ENCODE measurements at places on chromosomes 7 and 10. TPM values are rescaled to one million over a fixed set of nuclear protein-coding genes. Genes with fewer than 3 reads are reported as not detected.

The FAM200A gene
- total RNA-seq = 2.6 TPM

The PRKG1 gene
- 19.7 TPM for total RNA-seq

The ZWINT gene
- total RNA-seq = 5.0 TPM

The CYP3A5 gene
- 8.5 TPM for total RNA-seq

The RASA4 gene
- total RNA-seq = 17.0 TPM

The SLC18A2 gene
- total RNA-seq = not detected

The TMEM178B gene
- 0.33 TPM for total RNA-seq

The BICC1 gene
- 26.2 TPM for total RNA-seq

The HOXA10 gene
- 21.1 TPM for total RNA-seq

The ENTPD1 gene
- 18.4 TPM for total RNA-seq

The GNGT1 gene
- total RNA-seq = not detected

The SLC18A3 gene
- total RNA-seq = not detected

The SEC61A2 gene
- total RNA-seq = 15.7 TPM

The CACNA2D1 gene
- 16.0 TPM for total RNA-seq

The CRHR2 gene
- total RNA-seq = 0.15 TPM

The SH2B2 gene
- 6.6 TPM for total RNA-seq

The RNF32 gene
- 2.9 TPM for total RNA-seq

The PAX4 gene
- not detected for total RNA-seq

The HIF1AN gene
- 11.4 TPM for total RNA-seq

The PALD1 gene
- total RNA-seq = 5.9 TPM

The HHEX gene
- total RNA-seq = 10.6 TPM

The SORCS3 gene
- total RNA-seq = not detected

The ADAM12 gene
- total RNA-seq = 16.4 TPM

The UPK3B gene
- 77.9 TPM for total RNA-seq

The EN2 gene
- 0.32 TPM for total RNA-seq

The KIF11 gene
- 1.6 TPM for total RNA-seq

The STEAP1 gene
- total RNA-seq = 24.5 TPM

The TSPAN33 gene
- total RNA-seq = 3.9 TPM

The ZNF804B gene
- total RNA-seq = not detected

The GIMAP4 gene
- total RNA-seq = 29.2 TPM

The GPNMB gene
- 86.9 TPM for total RNA-seq

The SOSTDC1 gene
- 2.6 TPM for total RNA-seq

The OPALIN gene
- total RNA-seq = not detected

The HABP2 gene
- total RNA-seq = not detected

The KLF14 gene
- total RNA-seq = 0.80 TPM

The ACSM6 gene
- not detected for total RNA-seq

The KIAA1217 gene
- total RNA-seq = 83.6 TPM

The ENTPD7 gene
- total RNA-seq = 3.5 TPM

The SUN3 gene
- total RNA-seq = not detected

The PNLIPRP3 gene
- 0.66 TPM for total RNA-seq

The NUPR2 gene
- total RNA-seq = not detected

The LAMB1 gene
- total RNA-seq = 115 TPM

The PTN gene
- total RNA-seq = 51.1 TPM

The ANK3 gene
- 10.2 TPM for total RNA-seq

The STAMBPL1 gene
- 21.0 TPM for total RNA-seq

The PON1 gene
- total RNA-seq = 0.66 TPM

The UFSP1 gene
- 4.2 TPM for total RNA-seq

The MAGI2 gene
- 20.2 TPM for total RNA-seq

The PDZD7 gene
- total RNA-seq = 0.66 TPM

The TSPAN13 gene
- total RNA-seq = 42.6 TPM
